Fibroblast of skin of right quadriceps (primary cell): ENCODE measurements at places on chromosomes 1 and 21.

GRCh38 chr1:3630914-3631313, 6.1 kb downstream of the TPRG1L start:
- no peak for DNase-seq

DNA sequence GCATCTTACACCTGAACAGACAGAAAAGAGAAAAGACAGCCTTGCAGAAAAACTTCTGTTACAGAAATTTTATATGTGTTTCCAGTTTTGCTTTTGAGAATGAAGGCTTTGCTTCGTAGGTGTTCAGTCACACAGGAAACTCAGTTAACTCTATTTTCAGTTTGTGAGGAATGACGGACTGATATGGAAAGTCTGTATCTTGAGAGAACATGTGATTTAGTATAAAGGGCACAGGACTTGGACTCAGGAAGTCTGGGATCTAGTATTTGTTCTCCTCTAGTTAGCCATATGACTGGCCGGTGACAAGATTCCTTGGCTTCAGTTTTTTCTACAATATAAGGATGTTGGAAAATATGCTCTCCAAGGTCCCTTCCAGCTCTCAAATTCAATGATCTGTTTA, 149.1 kb downstream of the OLFM3 start:
- no peak for DNase-seq

- DNase-seq, result no peak
These were observed 91.6 kb downstream of the RGS7 start for GRCh38 chr1:241265428-241265827.

DNA sequence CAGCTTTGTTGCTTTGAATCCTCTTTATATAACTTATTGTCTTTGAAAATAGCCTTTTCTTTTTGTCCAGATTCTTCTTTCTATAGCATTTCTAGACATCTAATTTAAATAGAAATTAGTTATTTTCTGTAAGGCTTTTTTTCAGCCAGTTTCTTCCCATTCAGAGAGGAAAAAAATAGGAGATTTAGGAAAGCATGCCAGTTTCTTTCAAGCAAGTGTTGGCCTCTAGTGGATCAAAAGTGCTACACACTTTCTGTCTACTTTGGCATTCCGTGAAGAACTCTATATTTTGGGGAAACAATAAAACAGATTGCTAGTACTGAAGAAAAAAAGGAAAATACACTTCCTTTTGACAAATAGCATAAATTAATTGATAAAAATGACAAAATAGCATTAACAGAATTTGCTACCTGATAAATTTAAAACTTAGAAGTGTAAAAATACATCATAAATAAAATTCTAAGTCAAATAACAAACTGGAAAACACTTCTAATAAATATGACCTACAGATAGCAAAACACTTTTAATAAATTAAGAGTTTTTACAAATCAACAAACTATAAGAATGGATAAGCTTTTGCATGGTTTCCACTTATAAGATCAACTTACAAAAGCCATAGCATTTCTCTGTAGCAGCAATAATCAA, 13.1 kb upstream of the EXO1 start:
- peak; percentile 52 for DNase-seq

DNA sequence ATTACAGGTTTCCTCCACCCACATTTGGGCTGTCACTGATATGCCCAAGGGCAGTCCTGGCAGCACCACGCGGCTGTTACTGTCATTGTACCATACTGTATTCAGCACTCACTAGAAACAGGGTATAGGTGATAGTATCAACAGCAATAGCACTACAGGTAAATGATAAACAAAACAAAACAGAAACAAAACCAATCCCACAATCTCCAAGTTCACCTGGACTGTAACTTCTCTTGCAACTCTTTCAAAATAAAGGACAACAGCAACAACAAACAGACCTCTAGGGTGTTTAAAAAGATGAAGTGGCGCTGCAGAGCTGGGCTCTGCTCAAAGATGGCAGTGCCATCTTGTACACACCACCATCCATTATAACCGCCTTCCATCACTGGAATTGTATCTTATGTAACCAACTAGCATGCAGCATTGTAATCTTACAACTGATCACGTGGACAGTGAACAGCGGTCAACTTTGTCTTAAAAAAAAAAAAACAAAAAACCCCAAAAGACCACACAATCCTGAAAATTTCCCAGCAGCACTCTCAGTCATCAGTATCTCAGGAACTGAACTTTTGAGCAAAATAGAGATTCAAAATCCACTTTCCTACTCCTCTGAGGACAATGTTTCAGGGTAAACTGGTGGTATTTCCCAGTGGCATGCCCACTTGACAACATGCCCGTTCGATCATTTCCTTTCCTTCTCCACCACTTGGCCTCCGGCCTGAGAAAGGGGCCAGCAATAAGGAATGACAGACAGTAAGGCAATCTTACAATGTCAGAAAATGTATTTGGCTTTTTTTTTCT, 3.8 kb downstream of the IRF2BP2 start:
- DNase-seq, result peak; percentile 41

DNA sequence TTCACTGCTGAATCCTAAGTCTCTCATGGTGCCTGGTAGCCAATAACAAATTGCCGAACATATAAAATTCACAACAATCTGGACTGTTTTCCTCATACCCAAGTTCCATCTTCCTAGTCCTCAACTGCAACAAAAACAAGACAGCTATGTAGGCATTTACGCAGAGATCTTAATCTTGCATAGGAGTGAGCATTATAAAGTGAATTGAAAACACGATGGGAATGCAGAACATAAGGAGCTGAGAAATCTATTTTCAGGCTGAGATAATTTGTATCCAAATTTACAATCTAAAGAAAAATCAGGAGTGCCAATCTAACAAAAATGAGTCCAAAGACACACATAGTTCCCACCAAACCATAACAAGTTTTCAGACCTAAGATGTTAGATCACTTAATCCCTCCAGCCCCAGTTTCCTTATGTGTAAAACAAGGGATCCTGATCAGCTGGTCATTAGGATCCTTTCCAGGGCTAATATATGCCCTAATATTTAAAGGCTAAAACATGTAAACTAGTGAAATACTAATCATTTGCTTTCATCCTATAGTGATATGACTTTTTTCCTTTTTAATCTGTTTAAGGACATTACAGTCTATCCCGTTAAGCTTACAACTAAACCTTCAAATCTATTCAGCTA, 1.9 kb downstream of the SLC16A1 start:
- DNase-seq, result no peak

DNA sequence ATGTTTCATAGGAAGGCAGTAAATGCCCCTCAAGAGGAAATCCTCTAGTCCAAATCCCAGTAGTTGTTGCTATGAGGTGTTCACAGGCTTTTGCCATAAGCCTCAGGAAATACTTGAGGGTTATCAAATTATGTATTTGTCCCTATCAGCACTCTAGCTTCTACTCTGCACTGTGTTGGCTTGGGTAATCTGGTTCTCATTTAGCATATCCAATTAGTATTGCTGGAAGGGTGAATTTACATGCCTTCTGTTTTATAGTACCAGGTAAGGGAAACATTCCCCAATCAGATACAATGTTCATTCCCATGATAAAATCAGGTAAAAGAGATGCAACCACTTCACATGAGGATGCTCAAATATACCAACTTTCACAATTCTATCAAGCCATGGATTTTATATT, 211.2 kb downstream of the S1PR1 start:
- DNase-seq, result no peak
